ENCODE measurements at places on chromosomes 2 and 18.

DNA sequence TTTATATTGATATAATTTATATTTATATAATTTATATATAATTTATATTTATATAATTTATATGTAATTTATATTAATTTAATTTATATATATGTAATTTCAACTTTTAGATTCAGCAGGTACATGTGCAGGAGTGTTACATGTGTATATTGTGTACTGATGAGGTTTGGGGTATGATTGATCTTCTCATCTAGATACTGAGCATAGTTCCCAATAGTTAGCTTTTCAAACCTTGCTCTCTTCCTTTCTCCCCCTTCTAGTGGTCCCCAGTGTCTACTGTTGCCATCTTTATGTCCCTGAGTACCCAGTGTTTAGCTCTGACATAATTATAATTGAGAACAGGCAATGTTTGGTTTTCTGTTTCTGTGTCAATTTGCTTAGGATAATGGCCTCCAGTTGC is 1335.3 kb upstream of the CDH2 start:
- DNase-seq: no peak

GRCh38 chr18:21230436-21230835 is 11.6 kb upstream of the GREB1L start:
- DNase-seq: peak; percentile 38

DNA sequence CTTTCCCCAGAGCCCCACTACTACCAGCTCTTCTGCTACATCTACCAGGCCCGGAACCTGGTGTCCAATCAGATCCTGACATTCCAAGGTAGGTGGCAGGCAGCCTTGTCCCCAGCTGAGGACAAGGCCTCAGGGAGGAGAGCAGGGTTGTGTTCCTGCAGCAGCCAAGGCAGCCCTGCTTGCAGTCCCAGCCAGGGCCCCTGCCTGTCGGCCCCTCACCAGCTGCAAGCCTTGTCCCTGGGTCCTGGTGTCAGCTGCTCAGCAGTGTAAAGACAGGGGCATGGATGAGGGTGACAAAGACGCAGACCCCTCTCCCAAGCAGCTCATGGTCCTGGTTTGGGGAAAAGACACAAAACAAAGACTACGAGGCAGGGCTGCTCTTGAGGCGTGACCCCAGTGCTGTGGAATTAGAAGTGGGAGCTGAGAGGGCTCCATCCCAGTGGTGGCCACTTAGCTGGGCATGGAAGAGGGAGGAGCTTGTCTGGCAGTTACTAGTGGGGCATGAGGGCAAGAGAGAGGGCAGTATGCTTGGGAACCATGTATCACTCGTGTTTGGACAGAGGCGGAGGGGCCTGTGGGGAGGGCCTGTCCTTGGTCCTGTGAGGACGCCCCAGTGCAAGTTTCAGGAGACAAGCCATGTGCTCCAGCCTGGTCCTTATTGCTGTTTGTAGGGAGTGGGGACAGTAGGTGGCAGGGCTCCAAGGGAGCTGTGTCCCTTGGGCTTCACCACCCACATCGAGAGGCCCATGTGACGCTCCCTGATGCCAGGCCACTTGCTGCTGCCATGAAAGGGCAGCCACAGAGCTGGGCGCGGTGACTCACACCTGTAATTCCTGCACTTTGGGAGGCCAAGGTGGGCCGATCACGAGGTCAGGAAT is 47.5 kb downstream of the LMAN2L start:
- DNase-seq: no peak

DNA sequence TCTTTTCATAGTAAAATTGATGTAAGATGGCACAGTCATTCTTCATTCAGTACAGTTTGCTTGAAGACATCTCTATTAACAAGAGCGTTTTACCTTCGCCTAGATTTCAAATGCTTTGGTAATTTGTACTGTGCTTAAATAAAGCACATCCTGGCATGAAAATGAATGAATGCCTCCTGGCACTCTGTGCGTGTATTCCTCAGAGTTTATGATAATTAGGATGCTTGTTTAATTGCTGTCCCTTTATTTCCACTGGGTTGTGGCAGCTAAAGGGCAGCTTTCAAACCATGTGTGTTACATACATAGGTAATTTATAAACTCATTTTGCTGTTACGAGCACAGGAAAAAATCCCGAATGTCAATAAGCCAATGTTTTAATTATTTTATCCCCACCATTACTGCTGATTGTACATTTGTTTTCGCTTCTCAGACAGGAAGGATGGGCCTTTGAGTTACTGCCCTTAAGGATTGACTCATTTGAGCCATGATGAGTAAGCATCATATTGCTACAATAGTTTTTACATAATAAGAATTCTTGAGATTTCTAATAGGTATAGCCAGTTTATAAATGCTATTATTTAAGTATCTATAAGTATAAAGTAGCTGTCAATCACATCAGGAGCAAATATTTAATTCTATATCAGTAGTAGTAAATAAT is 516.5 kb downstream of the XIRP2 start:
- no peak for DNase-seq

GRCh38 chr2:238701341-238702206 is 146.3 kb upstream of the TWIST2 start:
- no peak for DNase-seq

DNA sequence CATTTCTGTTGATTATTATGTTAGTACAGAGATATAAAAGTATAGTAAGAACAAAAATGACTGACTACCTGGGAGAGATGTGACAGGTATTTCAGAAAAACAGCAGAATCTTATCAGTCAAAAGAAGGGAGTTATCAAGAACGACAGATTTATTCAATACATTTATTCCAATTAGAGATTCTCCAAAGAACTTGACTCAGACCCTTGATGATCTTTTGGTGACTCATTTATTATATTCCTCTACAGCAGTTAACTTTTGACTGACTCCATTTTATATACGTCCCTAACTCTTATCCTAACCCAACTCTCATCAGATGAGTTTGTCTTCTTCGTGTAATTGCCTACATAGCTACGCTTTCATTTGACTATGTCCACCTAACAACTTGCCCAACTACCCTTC is 91.1 kb downstream of the C2orf74 start:
- no peak for DNase-seq

Measured in umbilical cord (tissue), 2 donors.